ENCODE measurements at places on chromosomes 16 and 17.

DNA sequence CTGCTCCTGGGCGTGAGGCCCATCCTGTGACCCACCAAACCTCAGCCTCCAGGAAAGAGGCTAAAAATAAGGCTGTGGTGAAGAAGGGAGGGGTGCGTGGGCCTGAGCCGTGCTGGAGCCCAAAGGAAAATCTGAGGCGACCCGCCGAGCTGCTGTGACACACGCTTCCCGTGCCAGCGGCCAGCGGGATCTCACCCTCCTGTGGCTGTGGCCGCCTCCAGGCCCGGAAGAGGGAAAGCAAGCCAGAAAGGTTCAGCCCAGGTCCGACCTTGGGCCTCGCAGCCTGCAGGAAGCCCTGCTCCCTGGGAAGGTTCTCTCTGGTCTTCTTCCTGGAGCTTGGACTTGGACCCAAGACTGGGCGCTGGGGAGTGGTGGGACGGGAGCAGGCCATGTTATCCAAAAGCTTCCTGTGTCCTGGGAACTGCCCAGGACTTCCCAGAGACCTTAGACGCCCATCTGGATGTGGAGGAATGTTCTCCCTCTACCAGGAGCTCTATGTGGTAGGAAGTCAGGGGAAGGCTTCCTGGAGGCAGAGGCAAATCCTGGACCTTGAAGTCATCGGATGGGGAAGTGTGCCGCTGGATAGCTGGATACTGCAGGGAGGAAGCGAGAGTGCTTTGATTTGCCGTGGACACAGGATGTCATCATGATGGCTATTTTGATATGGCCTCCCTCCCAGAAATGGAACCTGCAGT, 11.4 kb downstream of the SPNS2 start:
- DNase-seq = no peak

DNA sequence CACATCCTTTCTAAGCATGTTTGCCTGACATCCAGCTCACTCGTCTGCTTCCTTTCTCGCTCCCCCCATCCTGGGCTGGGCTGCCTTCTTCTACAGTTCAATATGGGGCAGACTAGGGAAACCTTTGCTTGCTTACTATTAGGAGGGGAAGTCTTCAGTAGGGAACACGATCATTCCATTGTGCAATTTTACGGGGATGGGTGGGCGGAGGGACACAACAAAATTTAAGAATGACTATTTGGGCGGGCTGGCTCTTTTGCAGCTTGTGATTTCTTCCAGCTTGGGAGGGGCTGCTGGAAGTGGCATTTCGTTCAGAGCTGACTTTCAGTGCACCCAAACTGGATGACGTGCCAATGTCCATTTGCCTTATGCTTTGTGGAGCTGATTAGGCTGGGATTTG, 25.4 kb downstream of the PCTP start:
- DNase-seq = no peak

DNA sequence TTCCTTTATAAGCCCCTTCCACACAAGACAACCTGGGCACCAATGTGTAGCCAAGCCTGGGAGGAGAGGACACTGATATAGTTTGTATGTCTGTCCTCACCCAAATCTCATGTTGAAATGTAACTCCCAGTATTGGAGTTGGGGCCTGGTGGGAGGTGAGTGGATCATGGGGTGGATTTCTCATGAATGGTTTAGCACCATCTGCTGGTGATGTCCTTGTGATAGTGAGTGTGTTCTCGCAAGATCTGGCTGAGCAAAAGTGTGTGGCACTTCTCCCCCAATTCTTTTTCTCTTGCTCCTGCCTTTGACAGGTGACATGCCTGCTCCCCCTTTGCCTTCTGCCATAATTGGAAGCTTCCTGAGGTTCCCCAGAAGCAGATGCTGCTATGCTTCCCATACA, 135.8 kb downstream of the USP31 start:
- no peak for DNase-seq

DNA sequence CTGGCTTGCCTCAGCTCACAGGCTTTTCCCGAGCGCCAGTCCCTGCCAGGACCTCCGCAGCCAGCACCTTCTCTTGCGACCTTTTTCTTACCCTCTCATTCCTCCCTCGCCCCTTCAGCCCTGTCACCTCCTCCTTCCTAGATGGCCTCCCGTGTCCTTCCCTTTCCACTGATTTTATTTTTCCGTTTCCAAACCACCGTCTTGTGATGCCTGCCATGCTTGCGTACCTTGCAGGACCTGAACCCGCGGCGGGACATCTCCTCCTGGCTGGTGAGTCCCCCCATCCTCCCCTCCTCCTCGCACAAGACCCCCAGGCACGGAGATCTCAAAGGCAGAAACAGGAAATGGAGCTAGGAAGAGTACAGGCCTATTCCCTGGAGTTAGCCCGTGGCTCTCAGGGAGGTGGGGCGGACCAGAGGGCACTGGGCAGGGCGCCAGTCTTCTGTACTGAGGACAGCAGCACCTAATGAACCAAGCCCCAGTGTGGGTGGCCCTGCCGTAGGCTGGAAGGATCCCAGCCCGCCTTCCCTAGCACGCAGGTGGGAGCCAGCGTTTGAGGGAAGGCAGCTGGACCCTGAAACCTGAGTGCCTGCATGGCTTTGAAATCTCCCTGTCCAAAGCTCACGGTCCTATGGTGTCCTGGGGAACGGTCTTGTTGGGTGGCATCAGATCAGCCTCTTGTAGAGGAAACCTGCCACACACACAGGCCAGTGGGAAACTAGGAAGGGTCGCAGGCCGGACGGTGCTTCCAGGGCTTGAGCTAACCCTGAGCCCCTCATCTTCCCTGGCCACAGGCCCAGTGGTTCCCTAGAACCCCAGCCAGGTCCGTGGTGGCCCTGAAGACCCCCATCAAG, 612 bp downstream of the CISD3 start:
- peak; percentile 72 for DNase-seq

DNA sequence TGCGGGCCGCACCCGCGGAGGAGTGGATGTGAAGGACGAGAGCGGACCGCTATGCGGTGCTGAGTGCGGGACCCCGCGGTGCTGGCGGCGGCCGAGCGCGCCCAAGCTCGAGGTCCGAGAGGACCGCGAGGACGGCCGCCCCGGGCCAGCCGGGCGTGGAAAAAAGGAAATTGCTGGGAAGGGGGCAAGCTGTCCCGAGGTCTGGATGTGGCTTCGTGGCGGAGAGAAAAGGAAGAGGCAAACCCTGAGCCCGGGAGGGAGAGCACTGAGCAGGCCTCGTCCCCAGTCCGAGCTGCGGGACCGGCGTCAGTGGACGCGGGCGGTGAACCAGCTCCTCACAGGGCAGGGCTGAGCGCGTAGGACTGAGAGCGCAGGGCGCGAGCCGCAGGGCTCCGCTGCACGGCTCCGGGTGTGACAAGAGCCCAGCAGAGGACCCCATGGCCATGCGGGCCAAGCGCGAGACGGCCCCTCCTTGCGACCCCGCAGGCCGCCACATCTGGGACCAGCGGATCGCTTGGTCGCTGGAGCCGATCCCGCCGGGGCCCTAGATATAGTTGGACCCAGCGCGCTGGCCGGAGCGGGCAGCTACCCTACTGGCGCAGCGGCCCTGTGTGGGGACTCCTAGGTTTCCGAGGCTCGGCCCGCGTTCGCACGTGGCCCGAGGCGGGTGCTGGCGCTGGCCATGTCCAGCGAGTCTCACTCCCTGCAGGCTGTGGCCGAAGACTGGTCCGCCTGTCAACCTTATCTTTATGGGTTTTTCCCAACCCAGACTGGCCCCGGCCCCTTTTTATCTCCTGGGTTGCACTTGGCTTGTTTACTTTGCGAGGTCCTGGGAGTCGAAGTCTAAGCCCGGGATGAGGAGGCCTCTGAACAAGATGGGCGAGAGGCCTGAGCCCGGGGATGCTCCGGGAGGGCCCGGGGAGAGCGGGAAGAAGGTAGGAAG, 2.4 kb downstream of the TBX4 start:
- DNase-seq = no peak

DNA sequence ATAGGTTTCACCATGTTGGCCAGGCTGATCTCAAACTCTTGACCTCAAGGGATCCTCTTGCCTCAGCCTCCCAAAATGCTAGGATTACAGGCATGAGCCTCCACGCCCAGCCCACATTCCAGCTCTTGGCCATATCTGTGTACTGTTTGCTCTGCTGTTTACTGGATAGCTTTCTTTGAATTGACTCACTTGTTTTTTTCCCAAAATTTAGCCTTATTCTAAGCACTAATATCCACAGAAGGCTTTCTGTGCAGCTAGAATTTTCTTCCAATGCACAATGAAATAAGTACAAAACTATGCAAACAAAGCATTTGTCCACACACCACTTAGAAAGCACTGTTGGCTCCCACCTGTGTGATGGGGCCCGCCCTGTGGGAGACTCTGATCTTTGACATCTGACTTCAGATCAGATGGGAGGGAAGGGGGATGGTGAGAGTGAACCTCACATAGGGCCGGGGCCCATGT, 72.2 kb downstream of the CLEC16A start:
- peak; percentile 49 for DNase-seq

DNA sequence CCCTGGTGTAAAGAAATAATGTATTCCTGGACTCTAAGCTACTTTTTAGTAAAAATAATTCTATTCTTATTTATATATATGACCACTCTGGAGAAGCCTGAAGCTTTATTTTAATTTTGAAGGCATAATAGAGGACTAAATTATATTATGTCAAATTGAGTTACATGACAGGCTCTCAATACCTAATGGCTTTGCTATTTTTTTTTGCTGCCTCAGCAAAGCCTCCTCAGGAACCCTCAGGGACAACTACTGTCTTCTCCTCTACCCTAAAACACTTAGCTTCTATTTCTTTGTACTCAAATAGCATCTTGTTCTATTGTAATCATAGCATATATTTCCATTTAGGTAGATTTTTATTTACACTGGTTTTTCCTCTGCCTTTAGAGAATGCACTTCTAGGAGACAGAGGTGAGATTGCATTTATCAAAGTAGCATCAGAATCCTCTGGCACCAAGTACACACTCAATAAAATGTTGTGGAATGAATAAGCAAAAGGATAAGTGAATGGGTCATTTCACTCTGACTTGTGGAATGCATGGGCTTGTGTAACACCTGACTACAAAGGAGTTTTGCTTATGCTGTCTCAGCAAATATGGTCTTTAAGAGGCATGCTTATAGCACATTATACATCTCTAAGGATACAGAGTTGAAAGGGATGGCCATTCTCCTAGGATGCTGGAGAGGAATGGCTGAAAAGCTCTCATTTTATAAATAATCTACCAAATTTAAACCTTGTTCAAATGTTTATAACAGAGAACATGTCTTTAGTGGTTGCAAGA, 605.2 kb downstream of the KCNJ2 start:
- no peak for DNase-seq

- DNase-seq = no peak
These were observed 194.9 kb downstream of the MSI2 start for GRCh38 chr17:57451191-57451590.

- DNase-seq = peak; percentile 68
These were observed 30.1 kb upstream of the BAHCC1 start for GRCh38 chr17:81365148-81365600.

- no peak for DNase-seq
These were observed 327.7 kb downstream of the UTP18 start for GRCh38 chr17:51588063-51588462.
